Activated T-cell treated with anti-CD3 and anti-CD28 coated beads, Interleukin-2, amount 50 U/mL, for 24 hours (primary cell): ENCODE measurements at places on chromosomes 3 and 15.

DNA sequence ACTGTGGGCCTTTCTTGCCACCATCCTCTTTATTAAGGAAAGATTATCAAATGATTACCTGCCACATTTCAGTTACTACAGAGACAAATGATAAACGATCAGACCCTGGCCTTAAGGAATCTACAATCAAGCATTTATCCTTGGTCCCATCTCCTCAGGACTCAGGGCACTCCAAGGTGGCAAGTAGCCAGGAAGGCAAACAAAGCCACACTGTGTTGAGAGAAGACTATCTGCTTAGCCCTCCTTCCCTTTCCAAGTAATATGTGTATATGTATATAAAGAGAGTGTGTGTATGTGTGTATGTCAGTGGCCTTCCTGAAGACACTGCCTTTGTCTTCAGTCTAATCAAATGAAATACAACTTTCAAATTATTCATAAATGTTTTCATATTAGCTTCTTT lies 490.1 kb upstream of the ATP11B start:
- DNase-seq = no peak

- DNase-seq = no peak
Measured at GRCh38 chr3:133377396-133377795, 22.5 kb upstream of the BFSP2 start.

DNA sequence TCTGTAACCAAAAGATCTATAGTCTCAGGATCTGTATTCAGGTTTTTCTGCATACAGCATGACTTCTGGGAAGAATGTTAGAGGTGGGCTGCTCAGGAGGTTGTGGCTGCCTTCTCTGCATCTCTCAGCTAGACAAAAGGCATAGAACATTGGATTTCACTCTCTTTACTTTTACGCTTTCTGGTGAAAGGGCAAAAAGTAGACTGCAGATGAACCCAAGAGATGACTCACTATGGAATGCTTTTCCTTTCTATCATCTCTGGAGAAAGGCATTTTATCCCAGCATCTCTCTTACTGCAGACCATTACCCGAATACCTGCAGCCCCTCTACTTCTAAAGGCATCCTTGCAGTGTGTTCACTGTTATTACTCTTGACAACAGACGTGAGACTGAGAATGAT lies 222.2 kb downstream of the WNT5A start:
- DNase-seq = no peak

DNA sequence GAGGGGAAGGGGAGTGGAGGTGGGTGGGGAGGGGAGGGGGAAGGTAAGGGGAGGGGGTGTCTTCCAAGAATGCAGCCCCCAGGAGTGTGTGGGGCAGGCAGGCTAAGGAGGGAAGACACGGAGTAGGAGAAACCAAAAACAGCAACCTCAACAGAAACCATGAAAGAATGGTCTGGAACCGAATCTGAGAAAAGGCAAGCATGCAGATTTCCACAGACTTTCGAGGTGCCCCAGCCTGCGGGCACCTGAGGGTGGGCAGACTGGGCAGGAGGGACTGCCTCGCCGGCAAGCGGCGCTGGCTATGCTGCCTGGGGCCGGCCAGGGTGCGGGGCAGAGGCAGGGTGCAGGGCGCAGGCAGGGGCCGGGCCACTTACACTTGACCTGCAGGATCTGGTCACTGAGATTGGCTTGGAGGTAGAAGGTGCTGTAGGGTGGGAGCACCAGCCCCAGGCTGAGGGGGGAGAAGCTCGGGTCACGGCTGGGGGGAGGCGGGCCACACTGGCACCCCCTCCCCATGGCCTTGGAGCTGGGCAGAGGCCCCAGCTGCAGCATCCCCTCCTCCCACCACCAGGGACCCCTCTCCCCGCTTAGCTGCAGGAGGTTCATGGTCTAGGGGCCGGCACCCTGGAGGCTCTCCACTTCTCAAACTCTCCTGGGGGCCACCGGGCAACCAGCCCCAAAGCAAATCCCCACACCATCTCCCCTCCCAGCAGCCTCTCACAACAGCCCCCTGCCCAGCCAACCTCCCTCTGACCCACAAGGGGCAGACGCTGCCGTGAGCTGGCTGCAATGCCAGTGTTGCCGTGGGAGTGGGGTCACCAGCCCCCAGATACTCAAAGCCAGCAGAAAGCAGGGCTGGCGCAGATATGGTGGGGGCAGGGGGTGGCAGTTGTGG lies 15.3 kb upstream of the TMEM115 start:
- DNase-seq = no peak
